ENCODE measurements at places on chromosomes 11 and 22.

GRCh38 chr11:33525789-33526188, 174.8 kb downstream of the C11orf91 start:
- DNase-seq, result no peak

- no peak for DNase-seq
These were observed 1.2 kb upstream of the CCDC117 start for GRCh38 chr22:28771195-28771791.

GRCh38 chr11:60899046-60899936, 7.1 kb downstream of the PRPF19 start:
- peak; percentile 41 for DNase-seq

DNA sequence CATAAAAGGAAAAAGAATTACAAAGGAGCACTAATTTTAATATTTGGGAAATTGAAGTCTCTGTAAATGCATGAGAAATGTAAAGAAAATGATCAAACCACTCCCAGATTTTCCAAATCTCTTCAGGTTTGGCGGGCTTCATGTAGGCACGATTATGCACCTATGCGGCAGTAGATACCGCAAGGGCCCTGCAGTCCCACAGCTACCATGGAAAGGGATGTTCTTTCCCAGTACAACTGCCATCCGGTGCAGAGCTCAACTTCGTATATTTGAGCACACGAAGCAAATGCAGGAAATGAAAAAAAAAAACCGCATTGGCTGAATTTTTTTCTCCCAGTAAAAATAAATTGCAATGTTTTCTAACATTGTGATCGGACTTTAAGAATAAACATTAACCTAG, 1.4 kb downstream of the SLC17A6 start:
- DNase-seq, result no peak

DNA sequence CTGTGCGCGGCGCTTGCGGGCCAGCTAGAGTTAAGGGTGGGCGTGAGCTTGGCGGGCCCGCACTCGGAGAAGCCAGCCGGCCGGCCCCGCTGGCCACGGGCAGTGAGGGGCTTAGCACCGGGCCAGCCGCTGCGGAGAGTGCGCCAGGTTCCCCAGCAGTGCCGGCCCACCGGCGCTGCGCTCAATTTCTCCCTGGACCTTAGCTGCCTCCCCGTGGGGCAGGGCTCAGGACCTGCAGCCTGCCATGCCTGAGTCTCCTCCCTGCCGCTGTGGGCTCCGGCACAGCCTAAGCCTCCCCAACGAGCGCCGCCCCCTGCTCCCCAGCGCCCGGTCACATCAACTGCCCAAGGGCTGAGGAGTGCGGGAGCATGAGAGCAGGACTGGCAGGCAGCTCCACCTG, 5.2 kb upstream of the PES1 start:
- DNase-seq, result no peak

DNA sequence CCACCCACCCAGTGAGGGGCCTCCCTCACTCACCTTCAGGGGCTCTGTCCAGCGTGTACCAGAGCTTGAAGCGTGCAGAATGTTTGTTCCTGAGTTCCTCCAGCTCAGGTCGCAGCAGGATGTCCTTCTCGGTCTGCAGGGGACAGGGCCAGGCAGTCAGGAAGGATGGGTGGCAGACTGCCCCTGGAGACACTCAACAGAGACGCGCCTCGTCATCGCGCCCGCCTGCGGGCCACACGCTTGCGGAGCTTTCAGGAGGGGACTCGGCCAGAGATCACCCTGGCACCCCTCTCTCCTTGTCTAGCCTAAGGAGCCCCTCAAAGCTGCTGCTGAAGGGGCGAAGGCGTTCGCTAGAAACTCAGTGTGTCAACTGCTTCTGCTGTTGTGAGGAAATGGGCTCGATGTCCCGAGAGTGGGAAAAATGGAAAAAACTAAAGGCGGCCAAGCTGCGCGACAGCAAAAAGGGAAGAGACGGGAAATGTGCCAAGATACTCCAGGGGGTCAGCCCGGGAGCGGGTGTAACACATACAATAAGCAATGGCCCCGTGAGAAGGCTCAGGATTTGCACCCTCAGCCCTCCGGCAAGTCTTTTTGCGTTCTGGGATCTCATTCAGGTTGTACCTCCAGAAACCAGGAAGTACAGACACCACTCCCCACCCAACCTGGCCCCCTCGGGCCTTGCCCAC, 9.2 kb upstream of the POLDIP3 start:
- DNase-seq, result no peak

DNA sequence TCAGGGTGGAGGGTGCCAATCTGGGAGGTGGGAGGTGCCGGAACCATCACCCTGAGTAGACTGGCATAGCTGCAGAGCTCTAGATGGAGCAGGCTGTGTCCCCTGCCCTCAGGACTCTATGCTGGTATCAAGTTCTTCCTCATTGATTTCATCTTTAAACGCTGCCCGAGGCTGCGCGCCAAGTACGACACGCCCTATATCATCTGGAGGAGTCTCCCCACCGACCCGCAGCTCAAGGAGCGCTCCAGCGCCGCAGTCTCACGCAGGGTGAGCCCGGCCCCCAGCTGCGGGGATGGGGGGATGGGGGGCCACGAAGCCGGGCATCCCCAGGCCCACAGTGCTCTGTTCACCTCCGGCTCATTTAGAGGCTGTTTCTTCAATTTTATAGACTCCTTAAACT, 52.5 kb downstream of the GRAMD4 start:
- DNase-seq, result no peak

GRCh38 chr11:86592047-86592591, 80.3 kb downstream of the ME3 start:
- DNase-seq, result no peak

DNA sequence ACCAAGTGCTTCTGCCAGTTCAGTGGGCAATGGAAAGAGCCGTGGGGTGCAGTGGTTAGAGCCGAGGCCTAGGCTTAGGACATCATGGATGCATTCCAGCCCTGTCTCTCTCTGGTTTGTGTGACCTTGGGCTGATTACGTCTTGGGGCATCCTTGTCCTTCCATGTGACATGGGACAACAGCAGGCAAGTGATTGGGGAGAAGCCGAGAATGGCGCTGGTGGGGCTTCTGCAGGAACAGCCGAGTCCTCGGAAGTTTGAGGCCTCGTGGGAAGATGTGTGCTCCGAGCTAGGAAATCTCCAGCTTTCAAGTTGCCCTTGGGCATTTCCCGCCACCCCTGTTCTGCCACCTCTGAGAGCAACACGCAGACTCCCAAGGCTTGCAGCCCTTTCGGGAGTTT, 16.6 kb downstream of the TSPAN18 start:
- DNase-seq, result no peak

DNA sequence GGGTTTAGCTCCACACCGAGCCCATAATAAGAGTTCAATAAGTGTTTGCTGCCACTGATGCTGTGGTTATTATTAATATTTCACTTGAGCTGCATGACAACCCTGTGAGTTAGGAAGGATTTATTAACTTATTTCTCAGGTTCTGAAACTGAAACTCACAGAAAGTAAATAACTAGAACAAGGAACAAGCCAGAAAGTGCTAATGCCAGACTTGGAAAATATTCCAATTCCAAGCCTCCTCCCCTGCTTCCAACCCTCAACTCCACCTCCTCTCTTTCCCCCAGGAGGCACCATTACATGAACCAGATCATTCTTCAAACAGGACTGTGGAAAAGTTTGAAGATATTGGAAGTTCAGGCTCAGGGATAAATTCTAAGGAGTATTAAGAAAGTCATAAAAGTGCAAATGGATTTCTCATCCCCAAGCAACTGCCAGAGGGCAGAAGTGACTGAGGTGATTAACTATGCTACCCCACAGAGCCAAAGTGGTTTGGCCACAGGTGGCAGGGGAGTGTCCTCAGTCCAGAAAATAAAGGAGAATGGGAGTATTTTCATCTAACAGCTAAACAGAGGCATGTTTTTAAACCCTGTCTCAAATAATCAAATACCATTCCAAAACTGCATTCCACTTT, 3.2 kb upstream of the FJX1 start:
- DNase-seq, result no peak

GRCh38 chr11:8832571-8833260, 78.3 kb upstream of the AKIP1 start:
- no peak for DNase-seq

GRCh38 chr11:104547996-104548661, 350.1 kb downstream of the CASP12 start:
- DNase-seq, result no peak

GRCh38 chr22:45230026-45230721, 10.5 kb downstream of the KIAA0930 start:
- no peak for DNase-seq

GRCh38 chr11:117591316-117592039, 205.5 kb downstream of the DSCAML1 start:
- DNase-seq, result no peak

- DNase-seq, result no peak
These were observed 13.9 kb downstream of the DUSP8 start for GRCh38 chr11:1557904-1558774.

DNA sequence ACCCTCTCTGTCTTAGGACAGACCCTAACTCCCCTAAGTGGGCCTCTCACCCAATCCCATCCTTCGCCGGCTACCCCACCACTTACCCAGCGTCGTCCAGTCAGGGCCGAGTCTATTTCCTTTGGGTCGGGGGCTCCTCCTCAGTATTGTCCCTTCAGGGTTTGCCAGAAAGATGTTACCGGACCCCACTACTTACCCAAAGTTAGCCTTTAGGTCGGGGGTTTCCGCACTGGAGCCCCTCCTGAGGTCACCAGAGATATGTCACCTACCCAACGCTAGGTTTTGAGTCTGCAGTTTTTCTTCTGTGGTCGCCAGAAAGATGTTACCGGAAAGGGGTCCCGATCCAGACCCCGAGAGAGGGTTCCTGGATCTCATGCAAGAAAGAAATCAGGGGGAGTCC, 17.9 kb upstream of the B4GALNT4 start:
- no peak for DNase-seq

- no peak for DNase-seq
These were observed 572.9 kb downstream of the NTM start for GRCh38 chr11:131943295-131943694.

- DNase-seq, result peak; percentile 35
These were observed 15.3 kb upstream of the ZC3H12C start for GRCh38 chr11:110077831-110078325.

DNA sequence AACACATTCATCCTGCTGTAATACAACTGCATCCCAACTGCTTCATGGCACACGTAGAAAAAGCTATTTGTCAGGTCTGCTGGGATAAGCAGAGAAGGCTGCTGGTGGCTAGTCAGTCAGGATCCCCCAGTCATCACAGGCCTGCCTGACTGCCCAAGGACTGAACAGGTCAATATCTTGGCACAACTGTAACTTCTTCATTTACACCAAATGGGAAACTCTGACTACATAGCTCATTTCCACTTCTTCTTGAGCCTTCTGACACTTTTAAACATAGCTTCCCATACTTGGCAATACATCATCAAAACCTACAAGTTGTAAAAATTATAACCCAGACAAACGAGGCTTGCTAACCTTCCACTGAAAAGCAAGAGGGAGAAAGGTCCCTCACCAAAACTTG, 2.8 kb downstream of the TMEM9B start:
- no peak for DNase-seq

DNA sequence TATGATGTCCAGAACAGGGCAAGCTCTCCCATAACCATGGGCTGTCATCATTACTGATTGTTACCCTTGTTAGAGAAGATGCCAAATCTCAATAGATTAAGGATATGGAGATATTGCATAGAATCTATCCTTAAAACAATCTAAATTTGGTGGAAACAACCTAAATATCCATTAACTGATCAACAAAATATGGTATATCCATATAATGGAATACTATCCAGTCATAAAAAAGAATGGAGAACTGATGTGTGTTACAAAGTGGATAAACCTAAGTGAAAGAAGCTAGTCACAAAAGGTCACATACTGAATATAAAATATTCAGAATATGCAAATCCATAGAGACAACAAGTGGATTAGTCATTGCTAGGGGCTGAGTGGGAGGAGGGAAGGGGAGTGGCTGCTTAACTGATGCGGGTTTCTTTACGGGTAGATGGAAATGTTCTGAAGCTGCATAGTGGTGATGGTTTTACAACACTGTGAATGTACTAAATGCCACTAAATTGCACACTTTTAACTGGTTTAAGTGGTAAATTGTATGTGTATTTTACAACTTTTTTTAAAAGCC, 36.1 kb upstream of the SMCO4 start:
- no peak for DNase-seq

DNA sequence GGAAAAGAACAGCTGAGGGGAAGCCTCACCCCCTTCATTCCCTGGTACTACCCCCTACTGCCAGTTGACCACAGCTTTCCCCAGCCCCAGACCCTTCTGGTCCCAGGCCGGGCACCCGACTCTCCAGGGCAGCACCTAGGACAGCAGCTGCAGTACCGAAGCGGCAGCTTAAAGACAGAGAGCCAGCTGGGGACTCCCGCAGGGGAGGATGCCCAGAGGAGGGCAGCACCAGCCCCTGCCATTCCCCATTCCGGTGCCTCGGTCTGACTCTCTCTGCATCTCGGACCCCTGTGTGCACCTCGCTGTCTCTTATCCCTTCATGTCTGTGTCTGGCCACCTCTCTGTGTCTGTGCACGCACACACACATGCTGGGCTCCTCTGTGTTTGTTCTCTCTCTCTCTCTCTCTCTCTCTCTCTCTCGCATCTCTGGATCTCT, 9.4 kb downstream of the IGSF9B start:
- peak; percentile 82 for DNase-seq

GRCh38 chr11:30586251-30587144, at the start of gene MPPED2:
TSS of gene MPPED2 (minus strand) at chr11:30586353. CDS start at chr11:30580373, 5,980 bp downstream.
- DNase-seq, result peak; percentile 24

DNA sequence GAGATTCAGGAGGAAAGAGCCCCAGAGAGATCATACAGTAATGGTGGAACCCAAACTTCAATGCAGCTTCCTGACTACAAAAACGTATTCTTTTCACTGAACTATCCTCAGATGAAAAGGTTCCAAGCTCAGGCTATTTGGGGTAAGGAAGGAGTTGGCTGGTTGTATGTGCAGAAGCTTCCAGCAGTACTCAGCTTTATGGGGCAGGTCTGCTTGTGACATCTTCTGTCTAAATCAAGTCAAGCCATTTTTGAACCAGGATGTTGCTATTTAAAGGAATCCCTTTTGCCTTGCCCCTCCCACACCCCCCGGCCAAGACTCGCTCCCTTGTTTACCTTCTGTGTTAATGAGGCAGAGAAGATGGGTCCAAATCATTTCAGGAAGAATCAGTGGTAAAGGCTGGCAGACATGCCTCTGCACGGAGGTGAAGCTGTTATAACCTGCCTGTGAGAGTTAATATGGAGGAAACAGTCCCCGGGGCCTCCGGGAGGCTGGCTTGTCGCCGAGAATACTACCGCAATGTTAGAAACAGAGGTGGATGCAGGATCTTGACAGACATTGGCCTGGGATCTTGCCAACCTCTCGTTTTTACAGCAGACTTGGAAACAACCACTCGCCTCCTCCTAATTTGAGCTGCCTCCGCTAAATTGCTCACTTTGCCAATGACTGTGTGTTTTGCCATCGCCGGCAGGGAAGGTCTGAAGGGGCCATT, 45.4 kb downstream of the TIMP3 start:
- DNase-seq, result no peak

All from stimulated activated naive CD8-positive, alpha-beta T cell treated with anti-CD3 and anti-CD28 coated beads, Interleukin-15, amount 100 ng/mL, for 72 hours (primary cell).